Stimulated activated CD4-positive, alpha-beta T cell treated with anti-CD3 and anti-CD28 coated beads, Interleukin-15, amount 100 ng/mL, for 1 hour (primary cell): ENCODE measurements at places on chromosomes 11 and 22.

DNA sequence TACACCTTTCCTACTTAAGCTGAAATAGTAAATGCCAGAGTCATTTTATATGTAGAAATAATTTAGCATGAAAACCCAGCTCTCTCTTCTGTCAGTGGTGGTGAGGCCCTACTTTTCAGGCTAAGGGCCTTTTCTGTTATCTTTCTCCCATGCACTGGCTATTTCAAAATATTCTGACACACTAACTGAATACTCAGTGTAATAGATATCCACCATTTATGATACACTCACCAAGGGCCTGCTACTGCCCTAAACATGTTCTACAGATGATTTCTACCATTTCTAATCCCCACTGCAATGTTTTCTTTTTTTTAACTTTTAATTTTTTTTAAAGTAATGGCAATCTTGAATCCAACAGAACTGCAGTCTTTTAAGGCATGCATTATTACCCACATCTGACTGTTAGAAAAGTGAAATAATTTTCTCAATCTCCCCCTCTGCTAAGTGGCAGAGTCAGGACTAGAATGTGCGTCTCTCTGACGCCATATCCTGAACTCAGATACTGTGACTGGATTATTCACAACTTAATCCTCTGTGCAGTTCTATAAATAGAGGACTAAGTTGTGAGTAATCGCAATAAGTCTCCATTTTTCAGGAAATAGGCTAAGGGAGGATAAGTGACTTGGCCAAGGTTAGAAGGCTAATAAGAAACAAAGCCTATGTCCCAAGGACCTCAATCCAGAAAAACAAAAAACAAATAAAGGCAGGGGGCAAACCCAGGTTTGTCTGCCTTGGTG is 44.0 kb downstream of the GRAMD1B start:
- DNase-seq = no peak

GRCh38 chr22:24834845-24835570 is 29.0 kb downstream of the SGSM1 start:
- DNase-seq = no peak

- no peak for DNase-seq
Observed at GRCh38 chr22:39290724-39291161, 28.7 kb downstream of the RPL3 start.

- no peak for DNase-seq
Observed at GRCh38 chr11:32510039-32510438, 73.6 kb upstream of the EIF3M start.

GRCh38 chr11:120061761-120062560 is 76.0 kb downstream of the TRIM29 start:
- no peak for DNase-seq

DNA sequence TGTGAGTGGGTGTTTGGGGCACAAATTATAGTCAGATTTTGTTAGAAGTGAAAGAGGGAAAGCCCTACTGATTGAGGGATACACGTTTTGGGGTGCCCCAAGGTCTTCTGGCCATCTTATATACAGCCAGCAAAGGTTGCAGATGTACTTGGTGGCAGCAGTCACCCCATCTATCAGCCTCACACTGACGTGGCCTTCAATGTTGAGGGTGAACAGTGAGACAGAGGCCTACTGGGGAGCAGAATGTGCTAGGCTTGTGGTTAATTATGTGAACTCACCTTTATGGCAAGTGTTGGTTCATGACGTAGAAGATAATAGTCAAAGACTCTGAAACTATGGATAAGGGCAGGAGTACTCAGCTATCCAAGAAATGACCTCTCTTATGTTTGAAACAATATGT is 121.2 kb downstream of the TRIM44 start:
- DNase-seq = no peak

DNA sequence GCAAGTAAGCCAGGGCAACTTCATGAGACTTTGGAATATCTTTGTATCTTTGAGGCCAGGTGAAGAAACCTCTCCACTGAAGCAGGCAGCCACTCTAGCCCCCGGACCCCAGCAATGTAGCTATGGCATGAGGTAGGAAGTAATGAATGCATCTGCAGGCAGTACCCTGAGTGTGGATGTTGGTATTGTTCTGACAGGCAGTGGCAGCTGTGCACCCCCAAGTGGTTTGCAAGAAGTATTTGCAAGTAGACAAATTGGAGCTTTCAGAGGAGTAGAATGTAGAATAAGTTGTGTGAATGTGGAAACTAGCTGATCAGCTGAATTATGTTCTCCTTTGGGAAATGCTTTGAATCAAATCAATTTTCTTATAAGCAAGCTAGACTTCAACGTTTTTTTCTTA is 194.4 kb upstream of the PGR start:
- no peak for DNase-seq

GRCh38 chr11:118281284-118281683 is 17.2 kb upstream of the MPZL2 start:
- no peak for DNase-seq

- DNase-seq = no peak
Observed at GRCh38 chr22:48855013-48855412, 972.7 kb downstream of the BRD1 start.

- no peak for DNase-seq
Observed at GRCh38 chr22:17115945-17116565, 5.1 kb downstream of the TMEM121B start.

GRCh38 chr11:73194593-73194992 is 23.5 kb upstream of the P2RY2 start:
- DNase-seq = no peak

GRCh38 chr11:119895981-119896380 is 167.0 kb upstream of the NECTIN1 start:
- no peak for DNase-seq

DNA sequence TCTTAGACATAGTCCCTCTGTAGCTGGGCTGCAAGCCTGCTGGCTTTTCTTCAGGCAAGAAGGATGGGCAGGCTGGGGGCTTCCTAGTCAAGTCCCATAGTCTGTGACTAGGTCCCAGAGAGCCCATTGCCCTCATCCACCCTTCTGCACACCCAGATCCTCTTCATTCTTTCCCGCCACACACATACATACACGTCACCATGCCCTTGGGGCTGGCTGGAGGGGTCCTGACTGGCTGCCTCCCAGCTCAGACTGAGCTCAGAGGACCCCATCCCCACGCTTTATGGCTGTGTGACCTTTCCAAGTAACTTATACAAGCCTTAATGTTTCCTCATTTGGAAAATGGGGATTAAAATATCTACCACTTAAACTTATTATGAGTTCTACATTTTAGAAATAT is 13.5 kb upstream of the PPFIBP2 start:
- no peak for DNase-seq

DNA sequence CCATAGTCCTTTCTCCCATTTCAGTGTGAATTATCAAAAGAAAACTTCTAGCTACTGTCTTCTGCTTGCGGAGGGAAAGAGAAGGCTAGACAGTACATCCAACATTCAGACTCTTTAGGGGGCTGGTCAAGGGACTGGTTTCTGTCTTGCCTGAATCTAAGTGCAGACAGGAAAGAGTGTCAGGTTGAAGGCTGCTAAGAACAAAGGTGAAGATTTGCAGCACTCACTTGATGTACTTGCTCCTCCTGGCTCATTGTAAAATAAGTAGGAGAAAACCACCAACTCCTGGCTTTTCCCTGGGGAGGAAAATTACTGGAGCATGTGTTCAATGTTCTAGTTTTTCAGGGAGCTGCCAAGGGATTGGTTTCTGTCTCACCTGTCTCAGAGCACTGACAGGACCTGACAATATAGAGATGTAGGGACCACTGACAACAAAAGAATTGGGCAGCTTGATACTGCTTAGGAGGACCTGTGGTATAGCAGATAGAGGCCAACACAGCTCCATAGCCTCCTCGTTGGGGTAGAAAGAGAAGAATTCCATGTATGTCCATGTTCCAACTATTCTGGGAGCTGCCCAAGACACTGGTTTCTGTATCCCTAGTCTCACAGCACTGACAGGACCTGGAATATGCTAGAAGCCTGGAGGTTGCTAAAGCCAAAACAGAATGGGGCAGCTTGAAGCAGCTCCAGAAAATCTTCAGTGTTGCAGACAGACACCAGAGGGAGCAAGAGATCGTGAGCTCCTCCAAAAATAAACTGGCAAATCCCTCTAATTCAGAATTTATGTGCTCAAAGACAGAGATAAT is 39.7 kb upstream of the MMP12 start:
- no peak for DNase-seq

DNA sequence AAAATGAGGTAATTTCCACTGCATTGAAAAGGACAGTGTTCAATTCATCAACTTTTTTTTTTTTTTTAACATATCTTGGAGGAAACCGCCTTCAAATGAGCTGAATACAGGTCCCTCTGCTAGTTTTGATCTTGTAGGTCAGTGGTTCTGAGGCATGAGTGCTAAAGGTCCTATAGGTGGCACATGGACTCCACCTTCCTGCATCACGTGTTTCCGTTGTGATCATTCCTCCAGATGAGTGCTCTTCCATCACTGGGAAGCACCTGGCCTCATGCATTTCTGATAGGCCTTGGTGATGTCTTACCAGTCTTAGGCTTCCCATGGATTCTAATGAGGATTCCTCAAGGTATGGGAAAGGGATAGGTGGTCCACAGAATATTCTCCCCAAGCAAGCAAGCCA is 37.8 kb downstream of the FDX1 start:
- DNase-seq = no peak

DNA sequence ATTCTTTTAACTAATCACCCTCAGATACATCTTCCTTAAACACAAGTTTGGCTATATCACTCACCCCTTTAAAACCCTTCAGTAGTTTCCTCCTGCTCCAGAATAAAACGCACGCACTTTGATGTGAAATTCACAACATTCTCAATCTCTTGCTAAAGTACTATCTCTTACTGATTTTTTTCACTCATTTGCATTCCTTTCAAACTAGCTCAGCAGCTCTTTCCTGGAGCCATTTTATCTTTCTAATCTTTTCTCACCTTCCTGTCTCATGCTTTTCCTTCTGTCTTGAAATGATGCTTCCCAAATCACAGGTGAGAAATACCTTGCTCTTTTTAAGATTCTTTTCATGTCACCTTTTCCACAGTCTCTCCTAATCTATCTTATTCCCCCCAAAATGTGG is 1074.4 kb downstream of the DLG2 start:
- no peak for DNase-seq

- peak; percentile 47 for DNase-seq
Observed at GRCh38 chr11:62546244-62546928, at the start of gene AHNAK. Gene AHNAK (minus strand): TSS chr11:62546806. CDS start chr11:62536098, 10,708 bp downstream.

DNA sequence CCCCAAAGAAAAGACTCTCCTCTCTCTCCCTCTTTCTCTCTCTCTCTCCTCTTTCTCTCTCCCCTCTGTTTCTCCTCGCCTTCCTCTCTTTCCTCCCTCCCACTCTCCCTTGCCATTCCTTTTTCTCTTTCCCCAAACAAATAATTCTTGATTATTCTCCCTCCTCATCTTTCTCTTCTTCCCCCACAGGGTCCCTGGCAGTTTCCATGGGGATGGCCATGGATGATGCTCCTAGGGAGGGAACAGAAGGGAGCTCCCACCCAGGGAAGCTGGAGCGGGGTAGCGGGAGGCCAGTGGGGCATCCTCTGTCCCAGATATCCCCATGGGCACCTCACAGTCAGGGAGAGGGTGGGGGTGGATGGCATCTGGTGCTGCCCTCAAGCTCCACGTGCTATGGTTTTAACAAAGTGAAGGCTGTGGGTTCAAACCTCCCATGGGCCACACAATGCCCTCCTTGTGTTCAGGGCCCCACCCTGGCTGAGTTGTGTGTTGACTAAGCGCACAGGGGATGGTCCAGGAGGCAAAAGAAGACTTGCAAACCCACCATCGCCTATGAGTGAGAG is 266.4 kb downstream of the BUD13 start:
- no peak for DNase-seq

- no peak for DNase-seq
Observed at GRCh38 chr11:115455613-115456012, 48.6 kb downstream of the CADM1 start.

GRCh38 chr22:34294986-34295385 is 374.7 kb upstream of the LARGE1 start:
- DNase-seq = no peak

GRCh38 chr11:20201231-20201630 is 41.0 kb upstream of the DBX1 start:
- DNase-seq = no peak

DNA sequence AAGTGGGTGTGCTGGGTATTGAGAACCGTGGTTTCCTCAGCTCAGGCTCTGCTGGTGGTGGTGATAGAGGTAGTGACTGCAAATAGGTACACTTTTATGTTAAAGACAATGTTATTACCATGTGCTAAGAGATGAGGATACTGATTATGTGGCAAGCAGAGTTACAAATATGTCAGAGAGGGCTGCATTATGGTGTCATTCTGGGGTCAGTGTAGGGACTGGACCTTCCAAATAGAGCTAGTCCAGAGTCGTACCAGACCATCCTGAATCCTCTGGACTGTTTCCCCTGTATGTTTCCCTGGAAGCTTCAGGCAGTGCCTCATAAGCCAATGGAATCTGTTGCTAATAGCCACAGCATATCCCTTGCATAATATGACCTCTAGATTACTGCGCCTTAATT is at the start of gene DNAJB7:
DNAJB7 (minus strand) TSS at position 101 of the 400 bp plus-strand sequence. CDS start 119 bp downstream, outside the sequence.
- no peak for DNase-seq

DNA sequence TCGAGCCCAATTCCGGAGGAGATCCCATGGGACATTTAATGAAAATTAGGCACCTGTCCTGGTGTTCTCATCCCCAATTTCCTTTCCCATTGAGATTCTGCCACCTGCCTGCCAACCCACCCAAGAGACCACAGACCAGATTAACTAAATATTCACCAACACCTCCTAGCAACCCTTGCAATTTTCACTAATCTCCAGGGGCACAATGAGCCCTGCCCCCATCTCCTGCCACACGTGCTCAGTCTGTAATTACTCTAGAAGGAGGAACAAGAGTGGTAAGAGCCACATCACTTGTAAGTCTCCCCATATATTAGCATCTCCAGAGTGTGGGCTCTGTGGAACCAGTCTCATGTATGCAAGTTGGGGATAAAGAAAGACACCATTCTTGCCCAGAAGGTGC is 38.0 kb downstream of the IL18BP start:
- DNase-seq = no peak

- DNase-seq = no peak
Observed at GRCh38 chr11:132980670-132981069, 551.6 kb downstream of the OPCML start.

DNA sequence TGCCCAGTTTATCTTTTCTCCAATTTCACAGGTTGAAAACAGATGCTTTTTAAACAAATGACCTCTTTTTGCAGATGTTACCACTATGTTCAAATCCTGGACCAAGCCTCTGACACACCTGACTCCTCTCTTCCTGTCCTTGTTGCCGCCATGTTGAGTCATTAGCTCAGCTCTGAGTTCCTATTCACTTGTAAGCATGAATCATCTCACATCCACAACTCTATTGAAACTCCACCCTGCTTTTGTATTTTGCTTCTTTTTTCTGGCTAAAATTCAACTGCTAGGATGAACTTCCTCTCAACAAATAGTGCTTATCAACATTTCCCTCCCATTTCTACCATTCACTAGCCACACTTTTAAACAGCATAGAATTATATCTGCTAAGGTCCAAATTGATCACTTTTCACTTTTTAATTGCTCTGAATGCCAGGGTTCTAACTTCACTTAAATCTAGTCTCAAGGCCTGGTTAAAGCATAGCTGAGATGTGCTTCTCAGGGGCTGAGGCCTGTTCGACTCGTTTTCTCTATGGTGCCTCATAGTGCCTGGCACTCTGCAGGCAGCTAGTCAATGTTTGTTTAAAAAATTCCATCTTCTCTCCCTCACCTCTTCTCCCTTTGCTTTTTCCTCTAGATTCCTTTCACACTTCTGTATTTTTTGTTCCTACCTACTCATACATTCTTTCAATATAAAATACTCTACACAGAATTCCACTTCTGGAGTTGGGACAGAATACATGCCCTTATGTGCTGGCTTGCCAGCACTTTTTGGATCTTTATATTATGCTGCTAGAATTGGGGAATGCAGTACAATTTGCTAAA is 3.9 kb downstream of the JOSD1 start:
- no peak for DNase-seq

GRCh38 chr22:21567456-21568346 is at the start of gene UBE2L3:
Gene UBE2L3 (plus strand): TSS chr22:21567714. CDS start chr22:21567745, 31 bp downstream.
- peak; percentile 69 for DNase-seq

- DNase-seq = no peak
Observed at GRCh38 chr11:94732617-94733281, 35.4 kb upstream of the AMOTL1 start.
